ENCODE measurements at places on chromosomes 2 and 18.

DNA sequence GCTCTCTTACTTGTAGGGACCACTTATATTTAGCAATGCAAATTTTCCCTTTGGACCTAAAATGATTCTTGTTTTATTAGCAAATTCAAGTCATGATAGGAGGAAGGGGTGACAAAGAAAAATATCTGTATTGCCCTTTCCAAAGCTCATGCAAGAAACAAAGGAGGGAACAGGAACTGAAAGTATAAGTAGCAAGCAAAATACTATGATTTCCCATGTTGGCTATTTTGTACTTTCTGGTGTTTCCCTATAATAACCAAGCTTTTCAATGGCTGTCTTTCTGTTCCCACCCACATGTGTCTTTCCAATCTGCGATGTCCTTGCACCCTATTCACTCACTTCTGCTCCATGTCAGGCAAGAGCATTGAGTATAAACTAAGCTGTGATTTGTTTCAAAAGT is 279.7 kb downstream of the RNF144A start:
- DNase-seq: no peak

DNA sequence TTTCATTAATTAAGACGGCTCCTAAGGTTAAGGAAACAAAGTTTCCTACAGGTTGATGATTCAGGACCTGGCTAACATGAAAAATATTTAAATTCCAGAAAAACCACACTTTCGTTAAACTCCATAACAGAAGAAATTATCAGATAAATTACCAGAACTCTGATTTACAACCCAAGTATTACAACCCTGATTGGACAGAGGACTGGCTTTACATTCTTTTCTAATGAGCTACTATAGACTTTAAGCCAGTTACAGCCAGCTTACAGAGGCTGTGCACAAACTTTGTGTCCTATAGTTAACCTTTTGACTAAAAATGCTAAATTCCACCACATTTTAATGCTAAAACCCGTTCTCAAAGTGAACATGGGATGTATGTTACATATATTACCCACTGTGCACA is 458.6 kb downstream of the KCNJ3 start:
- DNase-seq: no peak

GRCh38 chr2:18061717-18062116 is 183.2 kb downstream of the KCNS3 start:
- DNase-seq: no peak

- DNase-seq: no peak
Measured at GRCh38 chr2:218325566-218326160, 31.0 kb upstream of the CATIP start.

- DNase-seq: no peak
Measured at GRCh38 chr2:99787769-99788382, 298.1 kb upstream of the REV1 start.

DNA sequence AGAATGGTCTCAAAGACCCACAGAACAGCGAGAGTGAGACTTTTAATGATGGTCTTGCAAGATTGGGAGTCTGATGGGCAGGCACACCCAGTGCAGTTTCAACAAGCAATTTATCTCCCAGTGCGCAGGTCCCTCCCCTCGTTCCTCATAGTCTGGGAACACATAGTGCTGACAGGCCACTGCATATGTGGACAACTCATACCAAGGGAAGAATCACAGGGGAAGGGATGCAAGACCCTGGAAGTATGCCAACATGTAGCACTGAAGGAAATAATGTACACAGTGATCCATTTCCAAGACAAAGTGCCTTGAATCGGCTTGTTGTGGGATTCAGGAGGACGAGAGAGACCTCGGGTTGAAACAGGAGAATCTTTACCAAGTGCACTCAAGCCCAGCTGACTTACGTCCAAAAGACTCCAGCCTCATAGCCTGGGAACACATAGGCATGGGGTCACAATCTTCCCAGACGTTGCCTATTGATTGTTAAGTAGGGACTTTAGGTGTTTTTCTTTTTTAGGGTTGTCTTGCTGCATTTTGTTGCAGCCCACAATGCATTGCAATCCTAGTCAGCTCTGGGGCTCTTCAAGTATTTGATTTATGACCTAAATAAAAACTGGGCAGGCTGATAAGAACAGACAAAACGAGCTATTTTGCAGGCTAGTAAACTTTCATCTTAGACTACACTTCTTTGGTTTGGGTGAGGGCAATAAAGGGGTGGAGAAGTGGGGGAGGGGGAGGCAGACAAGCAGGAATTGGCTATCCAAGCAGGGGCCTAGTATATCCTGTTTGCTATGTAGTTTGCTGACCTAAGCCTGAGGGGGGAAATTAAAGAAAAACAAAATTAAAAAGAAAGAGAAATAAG is 24.7 kb upstream of the SERPINB5 start:
- DNase-seq: no peak

GRCh38 chr2:218745559-218746469 is 35.2 kb downstream of the TTLL4 start:
- DNase-seq: no peak

DNA sequence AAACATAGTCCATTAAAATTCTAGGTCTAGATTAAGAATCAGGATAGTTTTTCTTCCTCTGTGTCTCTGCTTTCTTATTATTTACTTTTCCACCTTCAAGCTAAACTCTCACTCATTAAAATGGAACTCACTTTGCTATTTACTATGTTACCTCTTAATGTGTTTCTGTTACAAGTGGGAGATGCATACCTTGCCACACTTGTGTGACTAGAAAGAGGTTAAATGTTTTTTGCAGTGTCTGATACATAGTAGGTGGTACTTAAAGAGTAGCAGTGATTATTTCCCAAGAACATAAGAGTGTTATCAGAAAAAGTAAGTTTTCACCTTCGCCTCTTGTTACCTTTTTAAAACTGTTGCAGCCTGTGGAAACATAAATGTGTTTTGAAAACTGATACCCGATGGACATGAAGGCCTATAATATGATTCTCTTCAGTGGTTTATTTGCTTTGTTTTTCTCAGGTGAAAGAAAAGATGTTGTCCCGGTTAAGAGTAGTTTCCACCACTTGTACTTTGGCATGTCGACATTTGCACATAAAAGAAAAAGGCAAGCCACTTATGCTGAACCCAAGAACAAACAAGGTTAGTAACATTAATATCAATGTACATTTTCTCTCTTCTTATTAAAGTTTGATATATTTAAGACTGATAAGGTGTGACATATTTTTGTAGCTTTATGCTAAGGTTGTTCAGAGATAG is 16.6 kb downstream of the ME2 start:
- DNase-seq: no peak

GRCh38 chr18:2780750-2781149 is 66.1 kb upstream of the EMILIN2 start:
- DNase-seq: no peak

- no peak for DNase-seq
Measured at GRCh38 chr2:192195548-192196418, 1.1 kb upstream of the TMEFF2 start.

GRCh38 chr2:158969715-158970240 is 1.3 kb downstream of the TANC1 start:
- no peak for DNase-seq

- no peak for DNase-seq
Measured at GRCh38 chr2:160609346-160609745, 115.7 kb upstream of the RBMS1 start.

DNA sequence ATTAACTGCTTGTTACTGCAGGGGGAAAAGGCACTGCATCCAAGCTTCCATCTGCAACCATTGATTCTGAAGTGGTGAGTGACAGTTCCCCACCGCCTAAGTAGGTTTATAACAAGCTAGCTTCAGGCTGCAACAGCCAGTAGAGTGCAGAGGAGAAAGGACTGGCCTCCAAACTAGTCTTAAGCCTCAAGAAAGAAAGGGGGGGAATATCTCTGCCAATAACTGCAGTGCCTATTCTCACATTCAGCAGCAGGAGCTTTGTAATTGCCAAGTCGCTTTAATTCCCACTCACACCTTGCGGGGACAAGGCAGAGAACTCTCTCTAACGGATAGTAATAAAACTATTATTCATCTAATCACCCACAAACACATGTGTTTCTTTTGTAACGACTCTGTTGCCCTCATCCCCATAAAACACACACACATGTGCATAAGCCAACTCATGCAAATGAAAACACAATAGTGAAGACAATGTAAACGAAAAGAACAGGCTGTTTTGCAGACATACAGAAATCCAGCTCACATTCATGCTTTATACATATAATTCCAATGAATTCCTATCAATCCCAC is 1963.3 kb upstream of the PIK3C3 start:
- no peak for DNase-seq

- no peak for DNase-seq
Measured at GRCh38 chr2:49677227-49677626, 522.9 kb upstream of the FSHR start.
